ENCODE measurements at places on chromosomes 2 and 18.

DNA sequence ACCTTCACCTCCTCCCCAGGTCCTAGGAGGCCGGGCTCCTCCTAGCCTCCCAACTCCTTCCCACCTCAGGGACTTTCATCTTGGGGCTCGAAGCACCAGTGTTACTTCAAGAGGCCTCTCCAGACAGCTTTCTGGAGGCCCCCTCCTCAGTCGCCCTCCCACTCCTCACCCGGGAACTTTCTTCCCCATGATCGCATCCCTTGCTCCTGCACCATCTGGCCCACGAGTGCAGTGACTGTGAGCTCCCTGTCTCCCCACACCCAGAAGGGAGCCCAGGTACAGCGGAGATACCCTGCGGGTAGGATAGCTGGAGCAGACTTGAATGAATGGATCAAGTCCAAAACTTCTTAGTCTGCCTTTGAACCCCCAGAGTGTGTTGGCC, 6.1 kb downstream of the ERFE start:
- no peak for DNase-seq

DNA sequence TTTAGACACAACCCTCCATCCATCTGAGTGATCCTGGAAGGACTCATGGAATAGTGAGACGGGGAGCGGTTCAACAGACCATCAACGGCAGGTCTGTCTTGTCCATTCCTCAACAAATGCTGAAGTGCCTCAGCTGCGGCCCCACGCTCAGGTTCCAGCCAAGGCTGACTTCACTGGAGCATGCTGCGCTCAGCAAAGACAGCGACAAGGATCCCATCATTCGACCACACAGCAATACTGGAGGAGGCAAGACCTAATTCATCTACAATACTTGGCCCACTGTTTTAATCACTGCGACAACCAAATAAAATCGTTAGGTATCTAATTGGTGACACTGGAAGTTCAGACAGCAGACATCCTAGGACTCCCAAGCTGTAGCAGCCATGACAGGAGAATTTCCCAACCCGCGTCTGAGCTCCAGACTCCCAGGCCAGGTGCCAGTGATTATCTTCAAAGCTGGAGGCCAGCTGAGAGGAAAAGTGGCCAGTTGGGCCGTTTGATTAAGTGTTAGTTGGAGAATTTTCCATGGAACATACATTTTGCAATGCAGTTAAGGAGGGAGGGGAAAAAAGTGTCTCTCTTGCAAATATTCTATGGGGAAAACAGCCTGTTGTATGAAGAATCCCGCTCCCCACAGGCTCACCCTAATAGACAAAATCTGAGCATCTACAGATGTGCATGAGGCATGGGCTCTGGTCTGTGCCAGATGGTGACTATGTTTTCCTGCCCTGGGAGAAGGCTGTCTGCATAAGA, 92.5 kb upstream of the SLC35G4 start:
- DNase-seq, result no peak

GRCh38 chr2:120736624-120737339, 1.1 kb downstream of the GLI2 start:
- no peak for DNase-seq

- no peak for DNase-seq
Observed at GRCh38 chr2:69214898-69215297, 172.1 kb downstream of the GFPT1 start.

GRCh38 chr18:35592298-35592697, 10.8 kb downstream of the GALNT1 start:
- no peak for DNase-seq

DNA sequence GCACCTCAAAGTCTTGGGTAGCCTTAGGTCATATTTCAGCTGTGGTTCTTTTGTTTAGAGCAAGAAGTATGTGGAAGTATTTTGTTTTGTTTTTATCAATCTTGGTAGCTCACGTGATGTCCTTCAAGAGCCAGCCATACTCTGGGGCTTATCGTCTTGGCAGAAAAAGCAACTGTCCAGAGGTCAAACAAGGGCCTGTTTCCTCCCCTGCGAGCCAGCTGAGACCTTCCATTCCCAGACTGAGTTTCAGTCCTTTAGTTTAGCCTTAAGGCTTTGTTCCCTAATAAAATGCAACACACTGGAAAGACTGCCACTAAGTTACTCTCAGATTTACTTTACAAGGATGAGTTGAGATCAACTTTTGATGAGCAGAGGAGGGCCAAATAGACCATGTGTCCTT, 63.5 kb downstream of the TXNL1 start:
- no peak for DNase-seq

GRCh38 chr18:3305354-3305762, 43.4 kb downstream of the MYL12B start:
- DNase-seq, result no peak

- DNase-seq, result peak; percentile 100
Observed at GRCh38 chr2:228613133-228613850, 431.8 kb upstream of the SPHKAP start.

DNA sequence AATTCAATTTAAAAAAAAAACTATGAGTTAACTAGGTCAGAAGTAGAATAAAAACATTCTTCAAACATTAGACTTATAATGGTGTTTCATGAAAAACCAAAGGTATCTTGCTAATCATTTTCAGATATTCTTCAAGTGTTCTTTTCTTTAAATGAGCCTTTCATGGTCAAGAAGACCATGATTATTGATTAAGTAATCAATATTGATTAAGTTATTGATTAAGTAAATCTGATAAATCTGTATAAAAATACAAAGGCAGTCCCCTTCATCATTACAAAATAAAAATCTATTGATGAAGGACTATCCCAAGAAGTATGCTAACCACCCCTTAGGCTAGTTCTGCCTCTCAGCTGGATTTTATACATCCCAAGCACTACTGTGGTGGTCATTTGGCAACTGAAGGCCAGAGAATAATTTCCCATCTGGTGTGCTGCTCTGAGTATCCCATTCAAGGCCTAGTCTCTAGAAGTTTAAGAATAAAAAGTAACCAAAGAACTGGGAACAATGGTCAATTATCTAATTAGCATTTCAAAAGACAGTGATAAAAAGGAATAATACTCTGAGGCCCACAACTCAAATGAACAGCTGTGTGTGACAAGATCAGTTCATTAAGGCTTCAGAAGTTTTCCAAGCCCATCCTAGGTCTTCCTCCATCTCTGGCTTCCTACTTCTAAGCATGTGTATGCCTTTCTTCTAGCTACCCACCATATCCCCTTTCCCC, 63.5 kb downstream of the TCF4 start:
- no peak for DNase-seq

GRCh38 chr2:68043695-68044094, 19.1 kb downstream of the C1D start:
- no peak for DNase-seq

GRCh38 chr2:68796295-68796905, 61.8 kb downstream of the ARHGAP25 start:
- no peak for DNase-seq

- no peak for DNase-seq
Observed at GRCh38 chr18:70400476-70400875, 111.6 kb downstream of the SOCS6 start.

GRCh38 chr2:48694149-48694548, 61.4 kb downstream of the LHCGR start:
- DNase-seq, result no peak

GRCh38 chr2:64797881-64798575, 144.3 kb upstream of the SERTAD2 start:
- DNase-seq, result no peak

DNA sequence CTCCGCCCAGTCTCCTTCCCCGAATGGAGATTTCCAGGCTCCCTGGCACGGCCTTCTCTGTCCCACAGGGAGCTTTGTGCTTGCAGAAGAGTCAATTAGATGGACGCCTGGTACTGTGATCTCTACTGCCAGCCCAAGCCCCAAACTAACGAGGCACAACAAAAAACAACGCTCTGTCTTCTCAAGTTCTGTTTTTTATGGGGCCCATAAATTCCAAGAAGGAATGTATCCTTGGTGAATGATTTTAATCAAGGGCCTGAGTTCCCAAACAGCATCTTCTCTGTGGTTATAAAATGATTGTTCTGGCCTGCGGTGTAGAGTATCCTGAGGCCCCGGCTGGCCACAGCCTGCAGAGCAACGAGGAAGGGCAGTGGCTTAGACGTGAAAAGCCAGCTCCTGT, 219.5 kb downstream of the CLIP4 start:
- no peak for DNase-seq

- DNase-seq, result no peak
Observed at GRCh38 chr2:204264085-204264553, 281.2 kb upstream of the PARD3B start.

- no peak for DNase-seq
Observed at GRCh38 chr2:217166241-217166850, 306.5 kb upstream of the TNP1 start.

- DNase-seq, result no peak
Observed at GRCh38 chr2:74372674-74373073, 7.4 kb downstream of the DCTN1 start.

- no peak for DNase-seq
Observed at GRCh38 chr2:142082368-142082767, 48.4 kb downstream of the LRP1B start.

GRCh38 chr18:8657050-8657820, 48.0 kb downstream of the RAB12 start:
- no peak for DNase-seq

GRCh38 chr2:54814389-54815147, 91.1 kb downstream of the EML6 start:
- DNase-seq, result no peak

DNA sequence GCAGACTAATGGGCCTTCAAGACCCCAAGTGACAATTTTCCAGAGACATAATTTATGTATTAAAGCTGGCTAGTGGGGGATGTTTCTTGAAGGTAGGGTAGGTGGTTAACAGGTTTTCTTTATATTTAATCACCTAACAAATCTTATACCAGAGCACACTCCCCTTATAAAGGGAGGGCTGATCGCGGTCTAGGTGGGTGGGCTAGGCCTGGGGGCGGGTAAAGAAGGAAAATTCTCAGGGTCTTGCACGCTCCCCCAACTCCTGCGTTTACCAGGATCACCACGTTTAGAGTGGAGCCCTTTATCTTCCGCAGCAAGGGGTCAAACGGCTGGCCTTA, 19.9 kb upstream of the CXXC1 start:
- no peak for DNase-seq

DNA sequence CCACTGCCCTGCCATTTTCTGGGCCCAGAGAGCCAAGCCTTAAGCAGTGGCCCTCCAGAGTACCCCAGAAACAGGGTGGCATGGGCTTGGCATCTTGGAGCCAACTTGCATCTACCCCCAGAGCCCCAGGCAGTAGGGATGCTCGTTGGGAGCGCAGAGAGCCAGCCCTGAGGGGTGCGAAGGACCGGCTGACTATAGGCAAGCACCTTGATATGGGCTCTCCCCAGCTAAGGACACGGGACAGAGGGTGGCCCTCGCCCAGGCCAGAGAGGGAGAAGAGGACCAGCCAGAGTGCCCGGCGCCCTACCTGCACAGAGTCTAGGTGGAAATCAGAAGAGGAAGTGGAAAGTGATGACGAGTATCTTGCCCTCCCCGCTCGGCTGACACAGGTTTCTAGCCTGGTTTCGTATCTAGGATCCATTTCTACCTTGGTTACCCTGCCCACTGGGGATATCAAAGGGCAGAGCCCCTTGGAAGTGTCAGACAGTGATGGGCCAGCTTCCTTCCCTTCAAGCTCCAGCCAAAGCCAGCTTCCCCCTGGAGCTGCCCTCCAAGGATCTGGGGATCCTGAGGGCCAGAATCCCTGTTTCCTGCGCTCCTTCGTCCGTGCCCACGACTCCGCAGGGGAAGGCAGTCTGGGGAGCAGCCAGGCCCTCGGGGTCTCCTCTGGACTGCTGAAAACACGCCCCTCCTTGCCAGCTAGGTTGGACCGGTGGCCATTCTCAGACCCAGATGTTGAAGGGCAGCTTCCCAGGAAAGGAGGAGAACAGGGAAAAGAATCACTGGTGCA, 16.2 kb downstream of the CEP68 start:
- DNase-seq, result no peak

GRCh38 chr2:241814643-241815476, 5.9 kb downstream of the NEU4 start:
- DNase-seq, result no peak

GRCh38 chr18:47932603-47933002, 2.1 kb upstream of the SMAD2 start:
- no peak for DNase-seq

DNA sequence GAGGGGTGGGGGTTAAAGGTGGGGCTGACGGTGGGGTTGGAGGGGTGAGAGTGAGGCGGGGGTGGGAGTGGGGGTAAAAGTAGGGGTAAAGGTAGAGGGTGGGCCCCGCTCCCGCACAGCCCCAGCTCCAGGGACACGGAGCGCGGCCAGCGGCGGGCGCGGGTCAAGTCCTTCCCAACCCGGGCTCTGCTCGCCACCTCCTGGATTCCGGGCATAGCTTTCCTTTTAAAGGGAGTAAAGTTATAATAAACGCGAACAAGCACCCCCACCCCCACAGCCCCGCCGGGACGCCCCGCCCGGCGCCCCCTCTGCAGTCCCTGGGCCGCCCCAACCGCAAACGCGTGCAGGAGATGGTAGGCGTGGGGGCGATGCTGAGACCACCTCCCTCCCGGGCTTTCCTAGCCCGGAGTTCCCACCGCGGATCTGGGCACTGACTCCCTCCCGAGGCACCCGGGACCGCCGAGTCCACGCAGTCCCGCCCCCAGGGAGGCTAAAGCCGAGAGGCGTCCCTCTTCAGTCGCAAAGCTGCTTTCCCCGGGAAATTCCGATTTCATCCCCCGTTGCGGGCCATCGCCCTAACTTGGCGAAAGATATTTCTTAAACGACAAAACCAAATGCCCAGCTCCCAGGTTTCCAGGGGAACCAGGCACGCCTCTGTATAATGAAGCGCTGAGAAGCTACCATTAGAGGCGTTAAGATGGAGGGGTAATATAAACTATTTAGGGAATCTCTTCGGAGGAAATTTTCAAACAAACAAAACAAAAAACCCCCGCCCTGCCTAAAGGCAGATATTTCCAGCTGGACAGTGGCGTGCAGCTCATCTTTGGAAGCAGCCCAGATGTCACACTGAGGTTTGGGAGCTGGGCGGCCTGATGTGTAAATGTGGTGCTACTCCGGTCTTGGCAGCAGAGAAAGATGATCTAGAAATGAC, at the start of gene LIMS2:
TSS of gene LIMS2 (minus strand) at position 200 of the 931 bp plus-strand sequence. CDS start 506 bp downstream, outside the sequence.
- no peak for DNase-seq

DNA sequence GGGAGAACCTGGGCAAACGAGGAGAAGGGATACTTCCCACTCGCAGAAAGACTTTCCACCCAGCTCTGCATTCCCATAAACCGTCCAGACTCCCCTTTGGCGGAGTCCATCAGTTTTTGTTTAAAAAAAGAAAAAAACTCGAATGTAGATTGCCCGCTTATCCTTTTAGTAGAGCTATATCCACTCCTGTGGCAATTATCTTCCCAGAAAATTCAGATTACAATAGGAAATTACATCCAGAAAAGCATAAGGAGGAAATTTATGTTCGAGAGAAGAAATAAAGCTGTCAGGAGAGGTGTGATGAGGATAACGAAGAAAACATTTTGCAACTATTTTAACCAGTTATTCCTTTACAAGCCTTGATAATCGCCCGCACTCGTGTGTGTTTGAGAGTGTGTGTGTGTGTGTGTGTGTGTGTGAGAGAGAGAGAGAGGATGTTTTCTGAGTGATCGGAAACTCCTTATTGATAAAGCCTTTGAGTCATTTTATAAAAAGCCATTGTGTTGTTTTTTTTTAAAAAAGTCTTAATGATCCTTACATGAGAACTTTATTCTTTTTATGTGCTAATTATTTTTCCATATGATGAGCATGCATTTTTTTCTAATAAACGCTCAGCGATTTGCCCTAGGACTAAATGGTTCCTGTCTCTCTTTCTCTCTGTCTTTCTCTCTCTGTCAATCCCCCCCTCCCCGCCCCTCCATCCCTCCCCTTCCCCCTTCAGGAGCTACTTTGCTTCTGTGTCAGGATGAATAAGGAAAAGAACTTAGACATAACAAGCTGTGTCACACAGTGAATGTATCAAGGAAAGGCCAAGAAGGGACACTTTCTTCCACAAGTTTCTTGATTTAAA, 1.1 kb upstream of the PPP3R1 start:
- DNase-seq, result no peak

GRCh38 chr2:200782251-200782650, 29.5 kb upstream of the BZW1 start:
- no peak for DNase-seq

Data from NCI-H1436 treated with DMSO at 0.1 percent for 48 hours (cell line).